Activated gamma-delta T cell treated with anti-CD3 and anti-CD28 coated beads, Interleukin-2, amount 50 U/mL, for 16 hours (primary cell): ENCODE measurements at places on chromosomes 5 and 9.

GRCh38 chr5:37490120-37490810, 111.1 kb downstream of the WDR70 start:
- no peak for DNase-seq

GRCh38 chr5:83034036-83034435, 43.2 kb downstream of the TMEM167A start:
- no peak for DNase-seq

DNA sequence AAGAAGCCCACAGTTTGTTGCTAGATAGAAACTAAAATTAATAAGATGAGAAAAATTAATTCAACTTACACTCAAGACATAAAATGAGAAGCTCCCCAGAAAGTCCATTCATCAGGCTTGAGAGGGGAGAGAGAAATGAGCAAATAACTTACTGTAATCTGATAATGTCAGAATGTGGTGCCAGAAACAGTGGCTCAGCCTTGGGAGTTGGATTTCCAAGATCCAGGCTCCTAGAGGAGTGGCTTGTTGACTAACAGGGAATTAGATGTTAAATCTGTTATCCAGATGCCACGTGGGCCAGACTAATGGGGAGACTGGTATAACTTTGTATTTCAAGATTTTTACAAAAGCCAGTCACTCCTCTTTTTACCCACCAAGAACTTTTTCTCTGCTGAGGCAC, 458.2 kb downstream of the GADD45G start:
- no peak for DNase-seq

GRCh38 chr9:8844549-8844948, 1045.0 kb upstream of the DMAC1 start:
- no peak for DNase-seq

- DNase-seq: no peak
Measured at GRCh38 chr9:136300866-136301265, 3.0 kb downstream of the CCDC187 start.

DNA sequence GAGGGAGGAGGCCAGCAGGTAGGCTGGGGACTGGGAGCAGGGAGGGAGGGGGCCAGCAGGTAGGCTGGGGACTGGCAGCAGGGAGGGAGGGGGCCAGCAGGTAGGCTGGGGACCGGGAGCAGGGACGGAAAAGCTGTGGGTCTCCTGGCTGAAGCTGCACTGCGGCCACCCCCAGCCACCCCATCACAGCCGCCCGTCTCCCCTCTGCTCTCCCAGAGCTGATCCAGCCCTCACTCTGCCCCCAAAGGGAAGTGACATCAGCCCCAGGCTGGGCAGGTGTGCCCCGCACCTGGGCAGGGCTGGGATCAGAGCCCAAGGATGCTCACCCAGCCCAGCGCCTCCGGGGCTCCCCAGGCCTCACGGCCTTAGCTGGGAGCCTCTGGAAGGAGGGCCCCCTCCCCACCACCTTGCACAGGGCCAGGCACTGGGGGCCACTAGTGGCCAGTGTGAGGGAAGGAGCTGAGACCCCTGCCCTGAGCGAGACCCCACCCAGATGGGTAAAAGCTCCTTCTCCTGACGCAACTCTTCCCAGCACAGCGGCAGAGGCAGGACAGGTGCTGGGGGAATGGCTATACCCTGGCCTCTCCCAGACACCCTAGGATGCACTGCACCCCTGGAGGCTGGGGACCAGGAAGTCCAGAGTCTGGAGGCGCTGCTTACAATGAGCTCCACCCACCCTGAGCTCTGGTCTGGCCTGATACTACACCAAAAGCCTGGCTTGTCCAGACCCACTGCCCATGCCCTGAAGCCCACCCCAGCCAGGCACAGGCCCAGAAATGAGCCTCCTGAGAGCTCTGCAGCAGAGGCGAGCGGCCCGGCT, 11.6 kb downstream of the AGPAT2 start:
- no peak for DNase-seq

- no peak for DNase-seq
Measured at GRCh38 chr9:76452839-76453238, 6.1 kb upstream of the GCNT1 start.

GRCh38 chr5:86797677-86798076, 179.9 kb downstream of the COX7C start:
- no peak for DNase-seq

GRCh38 chr5:91521334-91521733, 138.2 kb upstream of the ARRDC3 start:
- DNase-seq: no peak

DNA sequence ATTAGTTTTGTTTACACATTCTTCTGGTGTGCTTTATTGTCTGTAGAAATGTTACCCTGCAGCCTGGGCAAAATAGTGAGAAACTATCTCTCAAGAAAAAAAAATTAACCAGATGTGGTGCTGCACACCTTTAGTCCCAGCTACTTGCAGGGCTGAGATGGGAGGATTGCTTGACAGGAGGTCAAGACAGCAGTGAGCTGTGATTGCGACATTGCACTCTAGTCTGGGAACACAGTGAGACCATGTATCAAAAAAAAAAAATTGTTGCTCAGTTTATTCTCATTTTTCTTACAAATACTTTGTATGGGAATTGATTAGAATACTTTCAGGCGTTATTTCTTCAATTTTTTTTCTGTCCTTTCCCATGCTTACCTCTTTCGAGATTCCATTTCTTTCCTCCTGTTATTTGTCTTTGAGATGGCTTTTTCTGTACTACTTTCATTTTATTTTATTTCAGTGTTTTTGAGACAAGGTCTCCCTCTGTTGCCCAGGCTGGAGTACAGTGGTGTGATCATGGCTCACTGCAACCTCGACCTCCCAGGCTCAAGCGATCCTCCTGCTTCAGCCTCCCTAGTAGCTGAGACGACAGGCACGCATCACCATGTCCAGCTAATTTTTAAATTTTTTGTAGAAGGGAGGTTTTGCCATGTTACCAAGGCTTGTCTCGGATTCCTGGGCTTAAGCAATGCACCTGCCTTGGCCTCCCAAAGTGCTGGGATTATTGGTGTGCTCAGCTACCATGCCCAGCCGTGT, 24.9 kb downstream of the TENT2 start:
- DNase-seq: no peak

GRCh38 chr9:95740217-95741004, 135.1 kb upstream of the ERCC6L2 start:
- no peak for DNase-seq

DNA sequence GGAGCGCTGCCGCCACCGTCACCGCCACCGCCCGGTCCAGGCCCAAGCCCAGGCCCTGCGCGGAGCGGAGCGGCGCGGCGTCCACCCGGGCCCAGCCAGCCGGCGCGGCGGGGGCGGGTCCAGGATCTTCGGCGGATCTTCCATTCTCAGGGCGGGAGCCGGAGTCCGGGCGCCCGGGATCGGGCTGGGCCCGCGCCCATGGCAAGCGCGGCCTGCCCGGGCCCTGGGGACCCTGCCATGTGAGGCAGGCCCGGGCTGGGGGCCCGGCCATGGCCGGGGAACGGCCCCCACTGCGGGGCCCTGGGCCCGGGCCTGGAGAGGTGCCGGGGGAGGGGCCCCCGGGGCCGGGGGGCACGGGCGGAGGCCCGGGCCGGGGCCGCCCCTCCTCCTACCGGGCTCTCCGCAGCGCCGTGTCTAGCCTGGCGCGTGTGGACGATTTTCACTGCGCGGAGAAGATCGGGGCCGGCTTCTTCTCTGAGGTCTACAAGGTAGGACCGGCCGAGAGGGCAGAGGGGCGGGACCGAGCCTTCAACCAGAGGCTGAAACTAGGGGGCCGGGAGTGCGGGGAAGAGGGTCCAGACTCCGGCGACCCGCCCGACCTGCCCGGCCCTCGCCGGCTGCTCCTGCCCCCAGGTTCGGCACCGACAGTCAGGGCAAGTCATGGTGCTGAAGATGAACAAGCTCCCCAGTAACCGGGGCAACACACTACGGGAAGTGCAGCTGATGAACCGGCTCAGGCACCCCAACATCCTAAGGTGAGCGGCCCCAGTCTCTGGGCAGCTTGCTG, 482 bp downstream of the TESK1 start:
- no peak for DNase-seq

- DNase-seq: no peak
Measured at GRCh38 chr9:21688108-21689102, 114.0 kb upstream of the MTAP start.

DNA sequence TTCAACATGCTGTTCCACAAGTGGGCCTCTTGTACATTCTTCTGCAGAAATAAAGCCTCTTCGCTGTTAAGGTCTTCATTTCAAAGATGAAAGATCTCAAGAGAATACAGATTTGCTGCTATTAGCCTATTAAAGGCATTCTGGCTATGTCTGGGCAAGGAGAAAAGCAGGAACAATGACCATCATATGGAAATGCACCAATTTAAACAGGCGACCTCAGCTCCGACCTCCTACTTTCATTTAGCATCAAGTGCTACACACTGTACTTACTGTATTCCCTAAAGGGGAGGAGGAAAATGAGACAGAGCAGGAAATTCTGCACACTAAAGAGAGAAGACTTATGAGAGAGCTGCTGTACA, 64.8 kb downstream of the HABP4 start:
- no peak for DNase-seq

GRCh38 chr9:90033028-90033650, 428.3 kb downstream of the GADD45G start:
- DNase-seq: no peak

- no peak for DNase-seq
Measured at GRCh38 chr5:129069292-129069691, 25.3 kb upstream of the ISOC1 start.

DNA sequence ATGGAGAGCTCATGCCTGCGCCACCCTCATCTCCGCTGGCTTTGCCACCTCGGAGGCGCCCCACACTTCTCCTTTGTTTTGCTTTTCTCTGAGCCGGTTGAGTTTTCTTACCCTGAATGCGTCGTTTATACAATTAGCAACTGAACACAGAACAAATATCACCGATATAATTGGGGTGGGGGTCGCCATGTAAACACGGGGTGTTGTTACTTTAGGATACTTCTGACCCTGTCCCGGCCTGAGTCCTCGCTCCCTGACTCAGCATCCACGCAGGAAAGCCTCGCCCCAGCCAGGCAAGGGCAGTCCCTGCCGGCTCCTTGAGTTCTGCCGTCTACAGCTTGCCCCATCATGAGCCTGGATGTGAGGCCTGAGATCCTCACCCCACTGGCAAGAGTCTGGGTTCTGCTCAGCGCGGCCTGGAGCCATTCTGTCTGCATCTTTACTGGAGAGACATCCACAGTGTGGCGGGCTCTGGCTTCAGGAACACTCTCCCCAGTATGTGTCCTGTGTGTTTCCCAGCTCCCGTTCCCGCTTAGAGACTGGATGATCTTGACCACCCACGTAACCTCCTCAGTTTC, 5.5 kb downstream of the NKX2-5 start:
- no peak for DNase-seq

- DNase-seq: no peak
Measured at GRCh38 chr5:90983148-90983547, 400.0 kb downstream of the ARRDC3 start.

DNA sequence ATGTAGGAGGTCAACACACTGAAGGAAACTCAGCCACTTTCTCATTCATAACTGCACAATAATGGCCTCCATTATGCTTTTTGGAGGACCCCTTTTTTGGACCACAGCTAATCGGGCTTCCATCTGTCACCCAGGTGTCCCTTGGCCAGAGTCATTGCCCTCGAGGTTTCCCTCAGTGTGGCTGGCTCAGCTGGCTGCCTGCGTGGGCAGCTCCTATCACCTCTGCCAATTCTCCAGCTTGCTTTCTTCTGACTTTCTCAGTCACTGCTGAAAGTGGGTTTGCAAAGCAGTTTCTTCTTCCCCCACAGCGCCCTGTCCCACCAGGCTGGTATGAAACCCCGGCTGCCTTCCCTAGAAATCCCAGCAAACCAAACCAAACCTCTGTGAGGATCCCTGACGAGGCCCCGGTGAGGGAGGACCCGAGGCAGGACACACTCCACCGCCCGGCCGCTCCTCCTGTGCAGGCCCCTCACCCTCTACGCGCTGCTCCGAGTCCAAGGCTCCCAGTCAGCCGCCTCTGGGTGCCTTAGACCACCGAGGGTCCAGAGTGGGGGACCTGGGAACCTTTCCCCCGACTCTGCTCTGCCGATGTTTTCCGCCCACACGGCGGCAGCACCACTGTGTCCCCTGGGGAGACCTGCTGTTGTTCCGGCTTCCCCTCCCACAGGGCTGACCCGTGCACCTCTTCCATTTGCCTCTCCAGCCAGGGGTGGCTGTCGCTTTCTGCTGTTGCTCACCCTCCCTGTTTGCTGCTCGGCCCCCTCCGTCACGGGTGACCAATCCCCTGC, 109.5 kb downstream of the TENT4A start:
- DNase-seq: no peak

DNA sequence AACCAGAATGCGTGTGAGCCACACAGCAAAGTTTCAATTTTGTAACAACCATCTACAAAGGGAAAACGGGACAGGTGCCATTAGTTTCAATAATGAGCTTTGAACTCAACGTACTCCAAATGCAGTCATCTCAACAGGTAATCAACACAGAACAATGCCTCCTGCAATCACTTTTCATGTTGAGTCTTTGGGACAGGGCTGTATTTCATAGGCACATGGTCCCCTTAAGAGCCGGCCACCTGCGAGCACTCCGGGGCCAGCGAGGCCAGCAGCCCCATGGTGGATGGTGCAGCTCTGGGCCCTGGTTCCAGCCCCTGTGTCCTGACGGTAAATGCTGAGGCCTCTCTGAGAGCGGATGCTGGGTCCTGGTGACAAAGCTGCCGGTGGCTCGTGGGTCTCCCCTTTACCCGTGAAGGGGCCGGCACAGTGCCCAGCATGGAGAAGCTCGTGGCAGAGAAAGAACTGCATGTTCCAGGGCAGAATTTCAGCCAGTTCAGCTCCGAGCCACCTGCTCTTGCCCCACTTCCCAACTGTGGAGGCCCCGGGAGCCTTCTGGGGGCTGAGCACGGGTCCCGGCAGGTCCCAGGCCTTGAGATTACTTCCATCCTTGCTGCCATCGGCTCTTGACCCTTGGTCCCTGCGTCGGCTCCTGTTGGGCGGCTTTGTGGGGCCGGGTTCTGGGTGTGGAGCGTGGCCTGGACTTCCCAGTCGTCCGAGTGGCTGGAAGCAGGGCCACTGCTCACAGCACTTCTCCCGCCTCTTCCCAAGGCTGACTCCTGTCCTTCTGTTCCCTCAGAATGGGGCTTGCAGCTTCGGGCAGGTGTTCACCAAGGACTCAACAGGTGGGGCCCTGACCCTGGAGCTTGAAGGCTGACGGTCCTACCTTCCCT, 26.1 kb upstream of the RNU6ATAC start:
- DNase-seq: no peak

DNA sequence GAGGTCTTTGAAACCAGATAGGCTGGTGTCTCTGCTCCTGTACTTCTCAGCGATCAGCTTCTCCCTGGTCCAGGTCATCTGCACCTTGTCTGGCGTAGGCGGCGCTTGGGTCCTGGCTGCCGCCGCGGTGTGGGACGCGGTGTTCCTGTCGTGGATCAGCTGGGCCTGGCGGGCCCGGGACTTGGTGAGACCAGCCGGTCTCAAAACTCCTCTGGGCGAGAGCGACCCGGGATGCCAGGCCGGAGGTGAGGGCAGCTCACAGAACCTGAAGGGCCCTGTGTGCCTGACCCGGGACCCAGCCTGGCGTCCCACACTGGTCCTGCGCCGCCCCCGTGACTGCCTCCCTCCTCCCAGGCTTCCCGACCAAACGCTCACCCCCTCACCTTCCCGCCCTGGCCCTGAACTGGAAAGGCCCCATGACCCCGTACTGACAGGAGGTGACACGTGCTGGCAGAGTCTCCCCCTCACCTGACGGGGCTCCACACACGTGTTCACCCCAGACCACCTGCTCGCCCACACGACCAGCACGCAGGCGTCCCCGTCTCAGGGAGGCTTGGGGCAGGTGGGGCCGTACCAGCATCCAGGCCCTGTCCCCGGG, 49.0 kb downstream of the NKD2 start:
- DNase-seq: no peak

GRCh38 chr5:115414406-115415142, 118.1 kb upstream of the CCDC112 start:
- no peak for DNase-seq

- no peak for DNase-seq
Measured at GRCh38 chr9:38091310-38092199, 22.5 kb upstream of the SHB start.

GRCh38 chr5:177604116-177604521, 4.2 kb downstream of the B4GALT7 start:
- no peak for DNase-seq
